Left renal pelvis (tissue), 4 donors: ENCODE measurements at places on chromosomes 7 and 10. TPM values are rescaled to one million over a fixed set of nuclear protein-coding genes. Genes with fewer than 3 reads are reported as not detected.

DNA sequence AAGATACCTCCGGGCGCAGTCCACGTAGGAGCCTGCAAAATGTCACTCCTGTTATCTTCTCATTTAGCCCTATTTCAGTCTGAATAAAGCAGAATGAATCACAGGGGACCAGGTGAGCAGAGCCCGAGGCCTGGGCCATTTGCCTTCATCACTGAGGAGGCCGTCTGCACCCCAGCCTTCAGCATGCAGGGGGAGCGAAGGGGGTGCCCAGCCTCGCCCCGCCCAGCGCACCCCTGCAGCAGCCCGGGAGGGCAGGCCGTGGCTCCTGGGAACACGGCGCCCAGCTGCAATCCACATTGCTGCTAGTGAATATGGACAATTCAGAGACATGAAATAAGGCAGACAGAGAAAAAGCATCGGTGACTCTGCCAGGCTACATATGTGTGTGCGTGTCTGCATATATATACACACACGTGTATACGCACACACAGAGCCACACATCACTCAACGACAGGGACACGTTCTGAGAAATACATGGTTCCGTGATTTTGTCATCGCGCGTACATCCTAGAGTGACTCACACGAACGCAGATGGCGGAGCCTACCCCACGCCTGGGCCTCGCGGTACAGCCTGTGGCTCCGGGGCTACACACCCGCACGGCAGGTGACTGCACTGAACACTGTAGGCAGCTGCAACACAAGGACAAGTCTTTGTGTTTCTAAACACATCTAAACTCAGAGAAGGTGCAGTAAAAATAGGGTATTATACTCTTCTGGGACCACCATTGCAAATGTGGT, 15.2 kb upstream of the ELFN1 start:
- no peak for DNase-seq

The C10orf62 gene
- 0.73 TPM for polyA plus RNA-seq

GRCh38 chr10:130227883-130228282, 91.7 kb downstream of the GLRX3 start:
- no peak for DNase-seq

The CTAGE4 gene
- polyA plus RNA-seq = 8.0 TPM

GRCh38 chr10:7915923-7916536, 97.7 kb downstream of the TAF3 start:
- peak; percentile 32 for DNase-seq

DNA sequence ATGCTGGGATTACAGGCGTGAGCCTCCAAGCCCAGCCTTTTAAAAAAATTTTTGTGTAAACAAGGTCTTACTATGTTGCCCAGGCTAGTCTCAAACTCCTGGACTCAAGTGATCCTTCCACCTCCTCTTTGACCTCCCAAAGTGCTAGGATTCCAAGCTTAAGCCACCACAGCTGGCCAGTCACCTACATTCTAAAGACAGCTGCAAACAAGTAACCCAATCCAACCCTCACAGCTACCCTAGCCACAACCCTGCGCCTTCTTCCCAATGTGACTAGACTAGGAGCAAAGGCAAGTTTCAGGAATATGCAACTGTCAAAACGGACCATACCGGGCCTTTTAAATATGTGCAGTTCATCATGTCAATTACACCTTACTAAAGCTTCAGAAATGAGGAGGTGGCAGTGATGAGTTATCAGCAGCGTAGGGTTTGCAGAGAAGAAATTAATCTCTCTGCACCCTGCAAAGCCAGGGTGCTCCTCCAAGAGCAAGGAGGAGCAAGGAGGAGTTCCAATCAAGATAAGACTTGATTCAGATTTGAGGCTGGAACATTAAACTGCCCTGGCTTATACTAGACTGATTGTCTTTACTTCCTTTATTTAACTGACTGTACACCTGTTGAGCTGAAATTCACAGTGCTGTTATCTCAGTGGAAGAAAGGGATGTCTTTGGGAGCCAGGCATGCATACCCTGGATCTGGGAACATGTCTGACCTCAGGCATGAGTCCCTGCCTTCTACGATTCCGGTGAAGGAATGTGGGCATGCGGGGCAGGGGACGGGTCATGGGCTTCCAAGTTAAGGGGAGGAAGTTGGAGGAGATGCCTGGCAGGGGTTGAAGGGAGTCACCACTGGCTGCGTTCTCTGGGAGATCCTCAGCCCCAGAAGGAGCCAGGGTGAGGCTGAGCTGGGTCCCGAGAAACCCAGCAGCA, 15.5 kb upstream of the TMEM120A start:
- no peak for DNase-seq

GRCh38 chr7:159067576-159068487, 76.8 kb downstream of the VIPR2 start:
- no peak for DNase-seq

DNA sequence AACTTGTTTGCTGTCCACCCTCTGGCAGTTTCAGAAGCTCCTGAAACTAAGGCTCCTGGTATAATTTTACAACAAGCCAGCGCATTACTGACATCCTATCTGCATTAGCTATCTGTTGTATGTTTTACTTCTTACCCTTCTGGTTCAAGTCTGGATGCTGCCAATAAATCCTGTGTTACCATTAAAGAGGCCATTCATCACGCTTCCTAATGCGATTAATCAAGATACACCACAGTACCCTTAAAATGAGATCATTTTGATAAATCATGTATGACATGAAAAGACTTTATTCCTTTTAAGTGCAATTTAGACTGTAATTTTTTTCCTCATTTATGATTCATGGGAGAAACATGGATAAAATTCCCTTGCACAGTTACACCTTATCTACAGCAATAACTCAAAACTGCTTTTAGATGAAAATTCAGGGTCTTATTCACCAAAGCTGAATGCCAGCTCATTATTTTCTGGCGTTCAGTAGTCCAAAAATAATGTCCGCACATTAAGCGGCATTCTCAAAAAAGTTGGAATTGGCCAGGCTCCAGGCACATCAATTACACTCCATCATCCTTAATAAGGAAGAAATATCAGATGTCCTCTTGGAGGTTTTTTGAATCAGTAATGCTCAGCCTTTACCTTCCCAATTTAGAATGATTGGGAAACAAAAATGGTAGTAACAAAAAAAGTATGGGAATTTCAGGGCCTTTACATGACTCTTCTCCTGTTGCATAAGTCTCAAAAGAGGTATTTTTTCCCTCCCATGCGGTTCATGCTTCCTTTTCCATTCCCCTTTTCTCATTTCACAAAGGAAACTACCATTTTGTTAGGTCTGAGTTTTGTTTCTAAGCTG, 878.5 kb downstream of the LRMDA start:
- DNase-seq = no peak

The LGI1 gene
- polyA plus RNA-seq = 6.7 TPM
